ENCODE measurements at places on chromosomes 7 and 10.
A peak's percentile ranks its signal among the peaks of the same experiment; 100 is the strongest.

DNA sequence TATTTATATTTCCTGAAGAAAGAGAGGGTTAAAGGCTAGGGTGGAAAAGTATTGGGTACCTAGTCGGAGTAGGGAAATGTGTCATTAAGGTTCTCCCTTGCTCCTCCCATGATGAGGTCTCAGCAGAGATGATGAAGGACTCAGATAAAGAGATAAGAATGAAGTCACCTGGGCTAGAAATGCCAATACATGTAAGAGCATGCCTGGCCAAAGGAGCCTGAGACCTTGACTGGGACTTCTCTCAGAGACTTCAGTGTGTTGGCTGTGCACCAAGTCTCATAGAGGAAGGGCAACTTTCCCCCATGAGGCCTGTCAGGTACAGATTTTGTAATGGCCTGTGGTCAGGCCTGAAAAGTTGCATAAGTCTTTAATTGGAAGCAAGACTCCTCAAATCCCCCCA, 361.0 kb upstream of the CDC14C start:
- no peak for DNase-seq

DNA sequence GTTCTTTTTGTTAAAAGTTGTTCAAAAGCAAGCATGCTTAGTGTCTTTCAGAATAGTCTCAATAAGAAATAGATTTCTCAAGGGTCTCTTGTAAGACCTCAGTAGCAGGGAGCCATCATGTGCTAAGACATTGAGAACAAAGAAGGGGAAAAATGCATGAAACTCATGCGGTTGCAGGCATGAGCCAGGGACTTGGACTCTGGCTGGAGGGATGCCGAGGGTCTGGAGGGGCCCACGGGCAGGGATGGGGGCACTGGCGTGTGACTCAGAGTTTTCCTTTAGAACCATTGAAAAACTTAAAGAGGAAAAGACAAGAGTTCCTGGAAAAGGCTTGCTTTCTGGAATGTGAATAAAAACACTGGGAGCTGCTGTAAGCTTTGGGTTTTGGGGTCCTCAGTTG, 253.3 kb downstream of the CCDC3 start:
- DNase-seq: no peak

DNA sequence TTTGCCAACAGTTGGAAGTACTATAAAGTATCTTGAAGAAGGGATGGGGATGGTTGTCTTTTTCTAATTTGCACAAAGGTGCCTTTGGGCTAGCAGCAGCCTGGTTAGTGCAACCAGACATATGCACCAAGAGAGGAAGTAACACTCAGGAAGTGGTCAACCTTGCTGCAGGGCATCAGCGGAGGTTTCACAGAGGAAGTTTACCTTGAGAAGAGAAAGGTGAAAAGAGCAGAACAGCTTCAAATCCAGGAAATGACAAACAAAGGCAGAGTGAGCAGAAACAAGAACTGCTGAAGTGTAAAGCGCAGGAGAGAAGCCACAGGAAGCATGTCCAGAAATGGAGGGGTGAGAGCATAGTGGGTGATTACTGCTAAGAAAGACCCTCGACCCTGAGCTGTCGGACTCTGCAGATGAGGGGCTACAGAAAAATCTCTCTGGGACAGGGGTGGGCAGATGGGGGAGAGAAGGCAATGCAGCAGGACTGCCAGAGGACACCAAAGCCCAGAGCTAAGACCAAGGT, 66.9 kb downstream of the STK17A start:
- no peak for DNase-seq

- DNase-seq: peak; percentile 99
Measured at GRCh38 chr10:43861966-43862751, 213.5 kb upstream of the ZNF32 start.

DNA sequence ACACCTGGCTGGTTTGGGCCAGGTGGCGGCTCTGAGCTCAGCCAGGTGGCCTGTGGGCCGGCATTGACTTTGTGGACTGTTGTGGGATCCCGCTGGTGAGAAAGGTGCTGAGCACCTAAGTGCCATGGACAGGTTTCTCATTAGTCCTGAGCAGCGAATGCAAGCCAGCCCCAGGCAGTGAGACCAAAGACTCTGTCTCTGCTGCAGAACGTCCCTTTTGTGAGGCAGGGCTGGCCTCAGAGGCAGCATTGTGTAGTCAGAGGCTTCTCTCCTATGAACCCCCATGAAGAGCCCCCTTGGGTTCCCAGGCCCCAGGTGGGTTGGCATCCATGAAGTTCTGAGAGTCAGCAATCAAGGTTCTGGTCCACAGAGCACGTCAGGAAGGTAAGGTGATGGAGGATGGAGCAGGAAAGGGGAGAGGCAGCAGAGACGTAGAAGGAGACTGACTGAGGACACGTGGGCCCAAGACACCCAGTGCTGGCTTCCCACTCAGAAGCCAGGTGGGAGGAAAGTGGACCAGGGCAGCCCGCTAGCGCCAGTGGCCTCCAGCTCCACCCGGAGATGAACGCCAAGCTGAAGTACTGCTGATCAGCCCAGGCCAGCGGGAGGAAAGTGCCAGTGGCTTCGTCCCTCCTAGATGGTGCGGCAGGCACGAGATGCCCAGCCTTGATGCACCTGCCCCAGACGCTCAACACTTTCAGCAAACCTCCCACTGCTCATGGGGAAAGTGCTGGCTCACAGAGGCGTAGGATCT, 19.2 kb upstream of the PTPRN2 start:
- no peak for DNase-seq

DNA sequence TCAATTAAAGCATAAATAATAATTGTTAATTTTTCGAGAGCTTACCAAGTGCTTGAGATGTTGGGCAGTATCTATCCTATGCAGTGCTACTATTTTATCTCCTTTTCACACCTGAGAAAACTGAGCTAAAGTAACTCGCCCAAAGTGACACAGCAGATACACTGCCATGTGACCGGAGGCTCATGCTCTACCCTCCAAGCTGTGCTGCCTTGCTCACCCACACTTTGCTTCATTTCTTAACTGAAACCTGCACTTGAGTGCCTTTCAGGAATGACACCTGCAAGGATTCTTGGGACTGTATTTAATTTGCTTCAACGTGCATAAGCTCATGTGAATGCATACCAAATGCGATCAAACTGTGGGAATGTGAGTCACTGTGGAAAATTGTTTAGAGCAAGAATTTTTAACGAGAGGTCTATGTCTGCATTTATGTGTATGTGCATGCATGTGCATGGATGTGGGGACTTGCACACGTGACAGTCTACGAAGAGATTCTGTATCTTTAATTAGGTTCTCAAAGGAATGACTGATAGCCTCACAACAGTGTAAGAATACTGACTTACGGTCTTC, 119.2 kb downstream of the ADCYAP1R1 start:
- no peak for DNase-seq

All from AG10803 (cell line).